OCI-M1 (cell line): ENCODE measurements at places on chromosomes 1 and 21.

DNA sequence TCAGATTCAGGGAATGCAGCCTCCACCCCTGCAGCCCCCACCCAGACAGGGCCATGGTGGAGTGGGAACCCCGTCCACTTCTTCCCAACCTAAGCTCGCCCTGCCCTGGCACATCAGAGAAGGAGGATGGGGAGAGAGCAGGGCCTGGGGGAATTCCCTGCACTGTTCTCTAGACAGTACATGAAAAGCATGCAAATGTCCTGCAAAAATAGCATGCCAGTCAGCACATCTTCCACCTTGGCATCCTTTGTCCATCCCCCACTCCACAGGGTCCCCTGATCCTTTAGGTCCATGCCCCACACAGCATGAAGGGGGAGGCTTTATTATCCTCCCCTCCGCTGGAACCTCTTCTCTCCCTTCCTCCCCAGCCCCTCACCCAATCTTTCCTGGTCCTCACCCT lies 35.0 kb upstream of the RD3 start:
- no peak for DNase-seq

DNA sequence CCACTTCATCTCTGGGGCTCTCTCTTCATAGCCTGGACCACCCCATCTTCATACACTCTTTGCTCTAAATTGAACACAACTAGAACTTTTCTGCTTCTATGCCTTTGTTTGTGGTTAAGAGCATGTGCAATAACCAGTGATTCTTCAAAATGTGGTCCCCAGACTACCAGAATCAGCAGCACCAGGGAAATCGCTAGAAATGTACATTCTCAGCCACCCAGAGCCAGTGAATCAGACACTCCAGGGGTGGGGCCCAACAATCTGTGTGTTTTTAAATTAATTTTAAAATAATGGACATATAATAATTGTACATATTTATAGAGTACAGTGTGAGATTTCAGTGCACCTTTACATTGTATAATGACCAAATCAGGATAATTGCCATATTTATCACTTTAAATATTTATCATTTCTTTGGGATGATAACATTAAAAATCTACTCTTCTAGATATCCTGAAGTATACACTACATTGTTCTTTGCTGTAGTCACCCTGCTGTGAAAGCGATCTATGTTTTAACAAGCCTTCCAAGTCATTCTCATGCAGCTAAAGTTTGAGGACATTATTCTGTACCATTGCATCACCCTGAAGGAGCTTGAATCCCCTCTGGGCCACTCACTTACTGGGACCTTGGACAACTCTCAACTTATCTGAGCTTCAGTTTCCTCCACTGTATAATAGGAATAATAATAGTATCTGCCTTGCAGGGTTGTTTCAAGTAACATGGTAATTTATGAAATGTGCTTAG lies 10.8 kb downstream of the GRHL3 start:
- DNase-seq = peak; percentile 8

DNA sequence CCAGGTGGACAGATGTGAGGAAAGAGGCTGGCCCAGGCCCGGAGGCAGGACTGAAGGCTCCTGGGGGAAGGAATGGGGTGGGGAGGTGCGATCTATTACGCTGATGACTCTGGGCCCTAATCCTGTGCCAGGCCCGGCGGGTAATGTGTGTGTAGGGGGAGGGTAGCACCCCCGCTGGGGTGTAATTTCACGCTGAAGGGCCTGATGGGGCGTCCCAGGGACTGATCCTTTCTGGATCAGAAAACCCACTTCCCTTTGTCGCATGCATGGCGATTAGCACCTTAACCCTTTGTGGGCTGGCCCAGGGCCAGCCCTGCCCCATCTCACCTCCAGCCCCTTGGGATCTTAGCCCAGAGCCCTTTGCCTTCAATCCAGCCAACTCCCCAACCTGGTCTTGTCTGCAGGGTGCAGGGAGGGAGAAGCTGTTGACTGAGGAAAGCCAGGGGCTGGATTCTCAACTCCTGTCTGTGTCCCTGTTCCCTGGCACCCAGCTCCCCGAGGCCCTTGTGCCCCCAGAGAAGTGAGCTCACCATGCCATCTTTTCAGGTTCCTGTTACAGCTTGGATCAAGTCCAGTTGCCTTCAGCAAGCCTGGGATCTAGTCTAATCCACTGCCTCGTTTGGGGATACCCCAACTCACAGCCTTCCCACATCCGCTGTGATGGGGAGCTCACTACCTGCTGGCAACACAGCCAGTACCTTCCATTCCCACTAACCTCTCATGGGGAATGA lies 26.0 kb downstream of the KNCN start:
- peak; percentile 27 for DNase-seq

DNA sequence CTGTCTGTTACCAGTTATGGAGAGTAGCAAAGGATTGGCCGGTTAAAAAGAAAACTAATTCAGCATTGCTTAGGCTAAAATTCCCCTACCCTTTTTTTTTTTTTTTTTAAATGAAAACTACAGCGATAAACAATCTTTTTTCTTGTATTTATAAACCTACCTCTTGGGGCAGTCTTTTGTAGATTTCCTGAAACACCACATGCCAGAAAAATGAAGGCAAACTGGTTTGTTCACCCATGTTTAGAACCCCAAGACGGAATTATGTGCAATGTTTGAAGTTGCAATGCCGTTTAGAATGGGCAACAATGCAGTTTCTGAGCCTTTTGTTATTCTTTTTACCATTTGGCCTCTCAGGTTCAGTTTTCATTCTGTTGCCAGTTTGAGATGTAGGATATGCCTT lies 59.1 kb downstream of the PRDM2 start:
- peak; percentile 44 for DNase-seq

- DNase-seq = peak; percentile 60
Measured at GRCh38 chr1:15384301-15384901, 25.3 kb upstream of the EFHD2 start.

DNA sequence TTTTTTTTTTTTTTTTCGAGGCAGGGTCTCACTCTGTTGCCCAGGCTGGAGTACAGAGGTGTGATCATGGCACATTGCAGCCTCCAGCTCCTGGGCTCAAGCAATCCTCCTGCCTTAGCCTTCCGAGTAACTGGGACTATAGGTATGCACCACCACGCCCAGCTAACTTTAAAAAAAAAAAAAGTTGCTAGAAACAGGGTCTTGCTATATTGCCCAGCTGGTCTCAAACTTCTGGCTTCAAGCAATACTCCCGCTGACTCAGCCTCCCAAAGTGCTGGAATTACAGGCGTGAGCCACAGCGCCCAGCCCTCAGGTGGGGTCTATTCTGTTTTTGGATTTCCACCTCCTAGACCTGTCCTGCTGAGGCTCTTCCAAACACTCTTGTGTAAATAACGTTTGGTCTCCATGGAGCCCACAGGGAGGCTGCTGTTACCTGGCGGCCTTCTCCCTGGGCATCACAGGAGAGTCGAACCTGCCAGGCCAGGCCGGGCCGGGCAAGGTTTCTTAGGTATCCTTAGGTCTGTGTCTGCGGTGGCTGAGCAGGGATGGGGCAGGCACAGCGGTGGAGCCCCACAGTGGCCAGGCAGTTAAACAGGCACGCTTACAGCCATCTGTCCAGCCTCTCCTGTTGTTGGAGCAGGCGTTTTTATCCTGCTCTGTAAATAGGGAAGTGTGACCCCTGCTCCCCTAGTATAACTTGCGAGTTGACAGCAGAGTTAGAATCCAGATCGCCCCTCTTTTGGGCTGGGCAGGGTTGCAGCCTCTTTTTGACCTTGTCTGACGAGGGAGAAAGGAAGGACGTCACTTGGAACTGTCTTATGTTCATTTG lies 18.8 kb downstream of the PLEKHM2 start:
- DNase-seq = no peak

DNA sequence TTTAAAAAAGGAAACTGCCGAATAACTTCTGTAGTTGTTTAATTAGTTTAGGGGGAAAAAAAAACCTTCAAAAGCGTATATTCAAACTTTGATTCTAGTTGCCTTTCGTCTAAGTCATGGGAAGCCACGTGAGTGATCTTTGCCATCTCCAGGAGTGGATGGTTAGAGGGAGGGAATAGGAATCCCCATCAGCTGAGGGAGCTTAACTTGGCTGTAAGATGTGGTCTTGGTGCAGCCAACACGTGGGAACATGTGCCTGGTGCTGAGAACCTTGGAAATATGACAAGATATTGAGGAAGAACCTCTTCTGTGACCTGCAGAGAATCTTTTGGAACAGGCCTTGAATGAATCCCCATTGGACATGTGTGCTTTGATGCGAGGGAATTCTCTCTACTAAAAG lies 1.7 kb downstream of the BACE2 start:
- no peak for DNase-seq

- peak; percentile 81 for DNase-seq
Measured at GRCh38 chr1:234670967-234671626, 61.1 kb upstream of the IRF2BP2 start.

GRCh38 chr1:241482761-241483250 lies 36.7 kb downstream of the FH start:
- no peak for DNase-seq

GRCh38 chr1:85396194-85396593 lies 68.8 kb downstream of the DDAH1 start:
- DNase-seq = no peak

DNA sequence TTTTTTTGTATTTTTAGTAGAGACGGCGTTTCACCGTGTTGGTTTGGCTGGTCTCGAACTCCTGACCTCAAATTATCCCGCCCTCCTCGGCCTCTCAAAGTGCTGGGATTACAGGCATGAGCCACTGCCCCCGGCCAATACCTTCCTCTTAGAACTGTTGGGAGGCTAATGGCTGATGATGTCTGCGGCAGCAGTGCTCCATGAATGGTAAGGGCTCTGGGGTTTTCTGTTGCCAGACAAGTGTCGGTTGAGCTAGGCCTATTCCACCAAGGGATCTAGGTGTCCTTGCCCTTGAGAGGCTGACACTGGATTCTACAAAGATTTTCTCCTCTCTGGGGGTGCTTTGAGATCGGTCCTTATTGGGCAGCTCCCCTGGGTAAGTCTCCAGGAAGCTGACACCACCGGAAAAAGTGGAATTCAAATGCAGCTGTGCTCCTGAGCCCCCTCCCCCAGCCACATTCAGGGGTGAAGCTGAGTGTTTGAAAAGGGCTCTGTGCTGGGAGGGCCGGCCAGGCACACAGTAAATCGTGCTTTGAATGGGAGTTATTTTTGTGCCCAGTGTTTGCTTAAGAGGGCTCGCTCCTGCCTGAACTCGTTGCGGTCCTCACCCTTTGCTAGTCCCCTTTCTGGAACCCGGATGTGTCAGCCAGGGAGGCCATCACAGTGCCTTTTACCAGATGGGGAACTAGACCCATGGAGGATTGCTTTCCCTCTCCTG lies 5.2 kb downstream of the SOX13 start:
- DNase-seq = no peak

- no peak for DNase-seq
Measured at GRCh38 chr1:2283991-2284895, 56.1 kb downstream of the SKI start.

GRCh38 chr1:98306517-98307089 lies 354.9 kb upstream of the SNX7 start:
- no peak for DNase-seq

DNA sequence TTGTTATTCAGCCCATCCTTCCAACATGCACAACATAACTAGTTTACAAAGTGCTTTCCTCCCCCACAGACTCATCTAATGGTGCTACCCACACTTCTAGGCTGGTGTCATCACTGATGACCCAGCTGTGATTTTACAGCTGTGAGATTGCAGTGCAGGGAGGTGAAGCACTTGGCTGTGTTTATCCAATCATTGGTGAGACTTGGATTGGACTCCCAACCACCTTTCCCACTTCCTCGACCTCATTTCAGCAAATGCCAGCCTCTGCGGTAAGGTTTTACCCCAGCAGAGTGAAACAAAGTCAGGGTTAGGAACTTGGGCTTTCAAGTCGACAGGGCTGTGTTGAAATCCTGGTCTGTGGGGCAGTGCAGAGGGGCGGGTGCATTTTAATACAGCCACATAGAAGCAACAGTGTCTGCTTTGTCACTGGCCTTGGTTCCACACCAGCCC lies 22.1 kb downstream of the ECHDC2 start:
- DNase-seq = no peak

DNA sequence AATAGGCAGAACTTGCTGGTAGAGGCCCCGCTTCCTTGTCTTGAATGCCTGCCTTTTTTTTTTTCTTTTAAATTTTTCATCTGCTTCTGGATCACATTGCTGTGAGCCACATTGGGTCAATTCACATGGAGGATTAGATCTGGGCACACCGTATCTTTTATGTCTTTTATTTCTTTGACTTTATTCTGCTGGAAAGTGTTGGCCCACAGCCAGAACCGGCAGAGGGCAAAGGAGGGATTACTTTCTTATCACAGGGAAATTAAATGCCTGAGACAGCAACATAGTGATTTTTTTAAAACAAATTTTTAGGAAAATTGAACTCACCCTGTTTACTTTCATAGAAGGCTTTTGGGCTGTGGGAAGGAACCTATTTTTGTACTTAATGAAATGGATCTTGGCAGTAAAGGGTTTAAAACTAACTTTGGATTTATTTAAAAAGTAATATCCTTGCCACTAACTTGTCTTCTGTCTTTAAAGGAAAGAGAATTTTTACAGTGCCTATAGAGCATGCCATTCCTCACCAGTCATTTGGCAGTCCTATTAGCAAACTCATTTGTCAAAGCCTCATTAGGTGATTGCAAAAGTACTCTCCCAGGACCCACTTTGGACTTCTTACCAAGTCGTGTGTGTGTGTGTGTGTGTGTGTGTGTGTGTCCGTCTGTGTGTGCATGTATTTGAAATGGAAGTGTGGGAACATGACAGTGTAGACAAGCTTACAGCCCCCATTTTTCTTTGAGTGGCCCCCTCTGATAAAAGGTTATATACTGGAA lies 68.4 kb downstream of the ST6GALNAC3 start:
- DNase-seq = no peak

DNA sequence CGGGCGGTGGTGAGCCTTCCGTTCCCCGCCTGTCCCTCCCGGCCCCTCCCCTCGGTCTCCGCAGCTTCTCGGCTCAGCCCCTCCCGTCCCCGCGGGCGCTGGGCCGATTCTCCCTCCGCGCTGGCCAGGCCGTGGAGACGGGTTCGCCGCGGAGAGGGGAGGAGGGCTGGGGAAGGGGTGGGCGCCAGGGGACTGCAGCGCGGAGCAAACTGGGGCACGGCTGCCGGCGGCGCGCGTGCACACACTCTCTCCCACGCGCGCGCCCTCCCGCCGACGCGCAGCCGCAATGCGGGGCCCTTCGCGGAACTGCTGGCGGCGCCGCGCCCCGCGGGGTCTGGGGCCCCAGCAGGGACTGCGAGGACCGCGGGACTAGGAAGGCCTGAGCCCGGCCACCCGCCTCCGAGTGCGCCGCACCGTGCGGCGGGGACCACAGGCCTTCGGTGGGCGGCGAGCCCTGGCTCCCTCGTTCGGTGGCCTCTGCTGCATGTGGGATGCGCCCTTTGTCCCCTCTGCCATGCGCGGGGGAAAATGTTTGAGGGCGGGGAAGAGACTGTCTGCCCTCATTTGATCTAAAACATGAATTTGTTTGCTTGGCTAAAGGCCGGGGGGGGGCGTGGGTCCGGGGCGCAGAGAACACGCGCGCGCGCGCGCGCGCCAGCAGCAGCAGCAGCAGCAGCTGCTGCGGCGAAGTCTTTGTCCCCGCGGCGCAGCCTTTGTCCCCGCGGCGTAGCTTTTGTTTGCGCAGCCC lies 90.7 kb upstream of the VAMP3 start:
- DNase-seq = no peak
